RPMI7951 (cell line): ENCODE measurements at places on chromosomes 12 and 14. TPM values are rescaled to one million over a fixed set of nuclear protein-coding genes. Genes with fewer than 3 reads are reported as not detected.
A peak's percentile ranks its signal among the peaks of the same experiment; 100 is the strongest.

Gene FANCM
- 11.6 and 13.3 TPM in 2 replicates for total RNA-seq

Gene HOXC12
- total RNA-seq, result not detected in 2 replicates

Gene GLT1D1
- not detected in 2 replicates for total RNA-seq

DNA sequence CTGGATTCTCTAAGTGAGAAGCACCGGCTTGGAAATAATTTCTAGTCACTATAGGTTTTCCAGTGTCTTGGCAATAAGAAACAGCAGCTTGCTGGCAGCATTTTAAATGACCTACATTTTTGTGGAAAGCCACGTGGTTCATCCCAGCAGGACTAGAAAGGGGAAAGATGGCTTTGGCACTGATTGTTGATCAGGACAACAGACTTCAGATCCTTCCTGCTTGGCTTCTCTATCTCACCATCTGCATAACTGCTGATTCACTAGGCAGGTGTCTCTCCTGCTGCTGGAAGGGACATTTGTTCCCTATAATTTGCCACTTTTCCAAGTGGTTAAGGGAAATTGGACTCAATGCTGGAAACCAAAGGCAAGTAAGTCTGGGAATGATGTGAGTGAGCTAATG, 131.0 kb downstream of the TTC8 start:
- DNase-seq, result peak; percentile 68

GRCh38 chr12:85007836-85008235, 28.2 kb downstream of the TSPAN19 start:
- DNase-seq, result no peak

DNA sequence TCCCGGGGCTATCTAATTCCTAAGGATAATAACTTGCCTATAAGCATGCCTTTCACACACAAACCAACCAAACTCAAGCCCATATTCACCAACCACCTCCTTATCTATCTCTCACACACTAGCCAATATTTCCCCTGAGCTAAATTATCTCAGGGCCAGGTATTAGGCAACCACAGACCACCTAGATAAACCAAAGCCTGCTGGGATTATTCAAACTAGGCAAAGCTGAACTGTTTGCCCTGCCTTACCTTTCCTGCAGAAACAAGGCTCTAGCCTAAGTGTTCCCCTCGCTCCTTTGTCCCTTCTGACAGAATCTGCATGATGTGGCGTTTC, 114.7 kb upstream of the EEA1 start:
- no peak for DNase-seq

- no peak for DNase-seq
These were observed 121.6 kb upstream of the RTL1 start for GRCh38 chr14:101025131-101025530.

GRCh38 chr14:50605766-50606165, 45.8 kb downstream of the ATL1 start:
- no peak for DNase-seq

GRCh38 chr12:94575024-94575423, 75.3 kb downstream of the TMCC3 start:
- DNase-seq, result no peak

GRCh38 chr14:74463697-74464096, 29.4 kb downstream of the NPC2 start:
- no peak for DNase-seq
